Stimulated activated CD4-positive, alpha-beta T cell treated with anti-CD3 and anti-CD28 coated beads, Interleukin-1b, Interleukin-23, amount 100 ng/mL, for 1 hour (primary cell): ENCODE measurements at places on chromosomes 6 and 20.

DNA sequence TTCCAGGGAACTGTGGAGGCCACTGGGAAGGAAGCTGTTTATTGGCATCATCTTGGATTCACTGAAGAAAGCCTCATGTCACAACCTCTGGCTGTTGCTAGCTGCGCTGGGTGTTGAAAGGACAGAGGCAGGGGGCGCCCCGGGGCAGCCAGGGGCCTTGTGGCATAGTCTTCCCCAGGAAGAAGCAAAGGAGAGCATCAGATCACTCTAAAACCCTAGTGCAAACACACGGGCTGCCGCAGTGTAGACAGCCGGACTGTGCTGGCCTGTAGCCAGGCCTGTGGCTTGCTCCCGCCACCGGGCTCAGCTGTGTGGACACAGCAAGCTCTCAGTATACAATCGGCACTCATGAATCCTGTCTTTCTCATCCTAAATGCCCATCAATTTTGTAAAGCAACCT lies 23.8 kb upstream of the SMOC2 start:
- DNase-seq: no peak

DNA sequence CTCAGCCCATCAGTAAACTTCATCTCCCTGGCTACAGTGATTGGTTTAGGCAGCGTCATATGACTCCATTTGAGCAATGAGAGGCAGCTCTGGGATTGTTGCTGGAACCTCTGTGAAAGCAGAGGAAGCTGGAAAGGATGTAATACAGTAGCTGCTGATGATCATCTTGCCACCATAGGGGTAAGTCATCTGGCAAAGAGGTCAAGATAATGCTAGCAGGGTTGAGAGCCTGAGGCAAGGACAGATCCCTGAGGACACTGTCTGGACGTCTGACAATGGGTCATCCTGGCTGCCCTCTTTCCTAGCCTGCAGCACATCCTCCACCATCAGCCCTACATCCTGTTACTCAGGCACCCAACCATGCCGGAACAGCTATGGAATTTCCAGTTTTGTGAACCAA lies 25.5 kb upstream of the FKBP1A start:
- no peak for DNase-seq

- no peak for DNase-seq
Measured at GRCh38 chr6:170006900-170007467, 255.6 kb downstream of the ERMARD start.

DNA sequence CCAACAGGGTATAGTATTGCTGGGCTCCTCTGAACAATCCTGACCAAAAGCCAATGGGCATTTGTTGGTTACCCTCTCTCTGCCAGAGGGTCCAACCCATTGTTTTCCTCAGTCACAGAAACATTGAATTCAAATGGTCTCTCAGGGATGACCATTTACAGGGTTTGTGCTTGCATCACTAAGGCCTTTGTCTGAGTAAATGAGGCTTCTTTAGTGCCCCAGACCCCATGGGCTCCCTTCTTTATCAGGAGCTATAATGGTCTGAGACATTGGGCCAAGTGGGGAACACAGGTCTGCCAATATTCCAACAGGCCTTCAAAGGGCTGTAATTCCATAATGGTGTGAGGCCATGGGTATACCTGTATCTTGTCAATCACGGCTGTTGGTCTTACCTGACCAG lies 27.1 kb downstream of the GSTA2 start:
- DNase-seq: no peak

DNA sequence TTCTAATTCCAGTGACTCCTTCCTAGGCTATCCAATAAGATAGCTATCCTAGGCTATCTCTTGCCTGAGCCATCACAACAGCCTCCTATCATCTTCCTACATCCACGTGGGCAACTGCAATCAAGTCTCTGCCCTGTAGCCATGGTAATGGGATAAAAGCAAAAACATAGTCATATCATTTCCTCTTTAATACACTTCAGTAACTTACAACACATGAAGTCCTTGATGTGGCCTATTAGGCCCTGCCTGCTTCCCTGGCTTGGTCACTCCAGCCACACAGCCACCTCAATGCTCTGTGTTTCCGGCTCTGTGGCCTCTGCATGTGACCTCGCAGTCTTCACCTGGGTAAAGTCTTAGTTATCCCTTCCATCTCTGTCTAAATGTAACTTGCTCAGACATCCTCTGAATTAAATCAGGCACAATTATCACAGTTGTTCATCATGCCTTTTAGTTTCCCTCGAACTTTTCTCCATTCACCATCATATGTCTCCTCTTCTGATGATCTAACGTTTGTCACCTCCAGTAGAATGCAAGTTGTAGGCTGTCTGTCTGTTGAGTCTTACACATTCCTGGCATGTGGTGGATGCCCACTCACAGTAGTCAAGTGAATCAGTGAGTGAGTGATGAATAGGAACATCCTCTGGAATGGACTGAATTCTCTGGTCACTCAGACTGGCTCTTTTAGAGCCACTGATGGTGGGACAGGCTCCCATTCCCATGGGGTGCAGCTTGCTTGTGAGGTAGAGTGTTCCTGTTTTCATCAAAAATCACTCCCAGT lies 229.4 kb downstream of the TBC1D7 start:
- no peak for DNase-seq

DNA sequence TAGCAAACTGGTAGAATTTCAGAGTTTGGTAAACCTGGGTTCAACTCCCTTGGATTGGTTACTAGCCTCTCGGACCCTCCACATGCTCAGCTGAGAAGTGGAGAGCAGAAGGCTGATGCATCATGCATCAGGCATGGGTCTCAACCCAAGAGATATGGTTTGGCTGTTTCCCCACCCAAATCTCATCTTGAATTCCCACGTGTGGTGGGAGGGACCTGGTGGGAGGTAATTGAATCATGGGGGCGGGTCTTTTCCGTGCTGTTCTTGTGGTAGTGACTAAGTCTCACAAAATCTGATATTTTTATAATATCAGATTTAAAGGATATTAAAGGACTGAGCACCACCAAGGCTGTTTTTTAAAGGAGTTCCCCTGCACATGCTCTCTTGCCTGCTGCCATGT lies 75.1 kb downstream of the PPP1R3G start:
- DNase-seq: no peak

DNA sequence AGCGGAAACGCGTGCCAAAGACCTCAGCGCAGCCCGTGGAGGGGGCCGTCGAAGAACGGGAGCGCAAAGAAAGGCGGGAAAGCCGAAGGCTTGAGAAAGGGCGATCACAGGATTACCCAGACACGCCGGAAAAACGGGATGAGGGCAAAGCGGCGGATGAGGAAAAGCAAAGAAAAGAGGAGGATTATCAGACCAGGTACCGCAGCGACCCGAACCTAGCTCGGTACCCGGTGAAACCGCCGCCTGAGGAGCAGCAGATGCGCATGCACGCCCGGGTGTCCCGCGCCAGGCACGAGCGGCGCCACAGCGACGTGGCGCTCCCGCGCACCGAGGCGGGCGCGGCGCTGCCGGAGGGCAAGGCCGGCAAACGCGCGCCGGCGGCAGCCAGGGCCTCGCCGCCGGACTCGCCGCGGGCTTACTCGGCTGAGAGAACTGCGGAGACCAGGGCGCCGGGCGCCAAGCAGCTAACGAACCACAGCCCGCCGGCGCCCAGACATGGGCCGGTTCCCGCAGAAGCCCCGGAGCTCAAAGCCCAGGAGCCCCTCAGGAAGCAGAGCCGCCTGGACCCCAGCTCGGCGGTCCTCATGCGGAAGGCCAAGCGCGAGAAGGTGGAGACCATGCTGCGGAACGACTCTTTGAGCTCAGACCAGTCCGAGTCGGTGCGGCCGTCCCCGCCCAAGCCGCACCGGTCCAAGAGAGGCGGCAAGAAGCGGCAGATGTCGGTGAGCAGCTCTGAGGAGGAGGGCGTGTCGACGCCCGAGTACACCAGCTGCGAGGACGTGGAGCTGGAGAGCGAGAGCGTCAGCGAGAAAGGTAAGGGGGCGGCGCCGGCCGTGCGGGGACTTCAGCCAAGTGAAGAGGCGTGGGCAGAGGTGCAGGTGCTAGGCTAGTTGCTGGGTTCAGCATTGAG lies 296.2 kb downstream of the RIMS1 start:
- no peak for DNase-seq

DNA sequence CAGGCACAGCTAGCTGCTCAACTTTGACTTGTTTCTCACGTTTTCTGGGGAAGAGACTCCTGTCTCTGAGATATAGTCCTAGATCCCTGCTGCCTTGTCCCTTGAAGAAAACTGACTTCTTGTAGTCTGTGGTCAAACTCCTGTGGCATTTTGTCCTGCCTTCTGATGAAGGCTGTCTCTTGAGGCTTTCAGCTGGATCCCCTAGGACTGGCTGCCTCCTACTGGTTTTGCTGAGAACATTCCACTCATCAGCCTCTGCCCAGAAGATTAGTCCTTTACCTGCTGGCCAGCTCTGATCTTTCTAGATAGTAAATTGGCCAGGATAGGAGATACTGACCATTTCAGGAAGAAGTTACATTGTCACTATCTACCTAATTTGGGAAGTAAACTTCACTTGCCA lies 71.9 kb upstream of the CNR1 start:
- no peak for DNase-seq

- DNase-seq: no peak
Measured at GRCh38 chr20:18284805-18285533, 3.4 kb upstream of the ZNF133 start.

DNA sequence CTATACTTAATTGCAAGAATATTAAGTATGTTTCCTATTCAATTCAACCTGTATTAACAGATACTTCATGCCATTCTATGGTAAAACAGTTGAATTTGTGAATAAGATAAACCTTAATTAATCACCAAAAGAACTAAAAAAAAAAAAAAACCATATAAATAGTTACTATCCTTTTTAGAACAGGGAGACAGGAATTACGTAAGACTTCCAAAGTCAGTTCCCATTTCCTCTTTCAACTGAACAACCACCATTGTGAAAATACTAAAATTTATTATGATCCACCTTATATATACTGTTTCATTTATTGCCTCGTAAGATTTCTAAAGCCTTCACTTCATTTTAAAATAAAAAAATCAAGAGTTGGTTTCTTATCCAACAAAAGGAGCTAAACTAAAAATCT lies 9.4 kb downstream of the CCNC start:
- DNase-seq: no peak

GRCh38 chr20:64058536-64058935 lies 4.5 kb upstream of the TCEA2 start:
- DNase-seq: no peak

GRCh38 chr6:159282421-159282820 lies 113.2 kb downstream of the FNDC1 start:
- no peak for DNase-seq

- no peak for DNase-seq
Measured at GRCh38 chr6:136611133-136611532, 60.9 kb upstream of the MAP7 start.

GRCh38 chr6:18016698-18017097 lies 29.3 kb upstream of the KIF13A start:
- DNase-seq: no peak

- DNase-seq: no peak
Measured at GRCh38 chr6:108268845-108269244, 8.0 kb upstream of the SNX3 start.

GRCh38 chr6:679282-679681 lies 13.7 kb downstream of the EXOC2 start:
- no peak for DNase-seq

GRCh38 chr6:45555981-45556771 lies 178.4 kb upstream of the SUPT3H start:
- no peak for DNase-seq

DNA sequence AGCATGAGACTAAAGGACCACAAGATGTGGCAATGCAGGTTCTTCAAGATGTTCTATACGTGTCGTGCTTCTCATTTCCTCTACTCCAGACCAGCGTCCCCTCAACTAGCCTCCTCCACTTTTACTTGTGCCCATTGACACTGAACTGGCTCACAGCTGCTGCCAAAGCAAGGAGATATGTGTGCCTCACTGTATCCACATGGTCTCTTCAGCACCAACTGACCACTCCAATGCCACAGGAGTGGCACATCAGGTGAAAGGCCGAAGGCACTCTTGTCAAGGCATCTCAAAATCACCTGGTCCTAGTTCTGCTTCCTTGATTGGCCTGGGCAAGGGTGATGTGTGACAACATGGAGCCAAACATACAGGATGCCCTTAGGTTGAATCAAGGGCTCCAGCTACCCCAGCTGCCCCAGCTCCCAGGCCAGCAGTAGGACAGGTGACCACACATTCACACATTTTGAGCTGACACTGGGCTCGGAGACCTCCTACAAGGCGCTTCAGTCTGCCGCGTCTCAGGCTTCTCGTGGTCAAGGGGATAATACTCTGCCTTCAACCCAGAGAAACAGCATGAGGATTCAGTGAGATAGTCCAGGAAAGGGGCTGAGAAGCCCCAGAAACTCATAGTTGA lies 205.2 kb upstream of the CDH4 start:
- no peak for DNase-seq

DNA sequence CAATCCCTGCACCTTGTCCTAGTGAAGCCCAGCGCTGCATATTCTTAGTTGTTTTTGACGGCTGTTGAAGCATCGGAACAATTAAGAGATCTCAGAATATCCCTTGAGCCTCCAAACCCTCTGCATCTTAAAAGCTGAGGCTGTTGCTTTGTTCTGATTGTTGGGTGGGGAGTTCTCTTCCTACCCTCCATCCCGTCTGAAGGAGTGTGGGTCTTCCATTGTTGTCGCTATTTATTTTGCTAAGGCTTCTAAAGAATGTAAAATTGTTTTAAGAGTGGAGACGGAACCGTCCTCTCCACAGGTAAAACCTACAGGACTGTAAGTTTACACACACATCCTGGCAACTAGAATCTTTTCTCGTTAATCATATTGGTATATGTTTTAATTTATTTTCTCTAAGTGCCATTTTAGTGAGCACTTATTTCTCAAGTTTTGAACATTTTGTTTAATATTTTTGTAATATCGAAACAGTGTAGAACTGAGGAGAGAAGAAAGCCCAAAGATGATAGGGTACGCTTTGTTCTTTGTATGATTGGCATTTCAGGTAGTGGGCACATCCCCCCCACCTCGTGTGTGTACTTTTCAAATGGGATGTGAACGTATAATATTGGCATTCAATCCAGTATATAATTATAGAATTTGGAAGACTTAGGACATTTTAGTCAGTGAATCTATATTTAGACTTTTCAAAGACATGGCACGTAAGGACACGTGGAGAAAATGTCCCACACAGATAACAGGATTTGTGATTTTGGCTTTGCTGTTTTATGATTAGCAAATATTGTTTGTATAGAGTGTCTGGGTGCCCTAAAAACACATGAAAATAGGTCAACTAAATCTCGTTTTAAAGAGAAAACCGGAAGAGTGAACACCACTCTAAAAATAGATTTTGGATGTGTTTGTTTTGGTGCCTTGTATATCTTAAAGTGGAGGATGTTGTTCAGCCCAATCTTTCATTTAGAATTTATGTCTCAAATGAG lies 1.3 kb downstream of the RNF146 start:
- no peak for DNase-seq

GRCh38 chr6:170186006-170186935 lies 104.6 kb downstream of the DLL1 start:
- DNase-seq: no peak

DNA sequence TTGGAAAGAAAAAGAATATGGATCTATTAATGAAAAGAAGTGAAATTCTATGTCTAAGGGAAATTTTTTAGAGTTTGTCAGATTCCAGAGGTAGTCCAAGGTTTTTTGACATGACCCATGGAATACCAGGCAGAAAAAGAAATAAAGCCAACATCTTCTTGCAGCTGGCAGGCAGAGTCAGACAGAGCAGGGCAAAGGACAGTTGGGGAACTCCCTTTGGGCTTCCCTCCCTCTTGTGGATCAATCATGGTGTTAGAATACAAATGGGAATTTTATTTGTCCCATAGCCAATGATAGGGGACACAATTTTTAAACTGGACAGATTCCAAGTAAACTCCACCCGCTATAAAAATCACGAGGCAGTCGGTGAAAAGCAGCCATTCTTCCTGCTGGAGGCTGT lies 92.1 kb upstream of the TAB2 start:
- no peak for DNase-seq

GRCh38 chr6:11264100-11264499 lies 31.6 kb upstream of the NEDD9 start:
- DNase-seq: no peak

GRCh38 chr20:54792688-54793087 lies 317.3 kb downstream of the DOK5 start:
- DNase-seq: no peak
